ENCODE measurements at places on chromosomes 6 and 20.

GRCh38 chr6:70119218-70119835 lies 183.6 kb downstream of the COL9A1 start:
- DNase-seq: no peak

- no peak for DNase-seq
Measured at GRCh38 chr6:29760328-29760727, 37.1 kb downstream of the HLA-F start.

DNA sequence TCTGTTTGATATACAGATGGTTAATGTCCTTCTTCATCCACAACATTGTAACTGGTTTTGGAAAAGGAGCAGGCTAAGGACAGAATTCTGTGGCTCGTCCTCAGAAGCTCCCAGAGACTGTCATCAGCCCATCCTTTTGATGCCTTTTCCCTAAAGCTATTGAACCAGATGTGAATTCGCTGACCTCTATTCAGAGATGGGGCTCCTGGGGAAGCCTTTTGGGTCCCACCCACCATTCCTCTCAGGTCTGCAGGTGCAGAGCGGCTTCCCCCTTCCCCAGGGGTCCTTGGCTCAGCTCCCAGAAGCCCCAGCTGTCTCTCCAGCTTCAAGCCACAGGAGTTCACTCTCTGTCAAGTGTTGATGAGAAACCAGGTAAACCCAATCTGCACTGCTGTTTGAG lies 191.7 kb downstream of the SMOC2 start:
- no peak for DNase-seq

DNA sequence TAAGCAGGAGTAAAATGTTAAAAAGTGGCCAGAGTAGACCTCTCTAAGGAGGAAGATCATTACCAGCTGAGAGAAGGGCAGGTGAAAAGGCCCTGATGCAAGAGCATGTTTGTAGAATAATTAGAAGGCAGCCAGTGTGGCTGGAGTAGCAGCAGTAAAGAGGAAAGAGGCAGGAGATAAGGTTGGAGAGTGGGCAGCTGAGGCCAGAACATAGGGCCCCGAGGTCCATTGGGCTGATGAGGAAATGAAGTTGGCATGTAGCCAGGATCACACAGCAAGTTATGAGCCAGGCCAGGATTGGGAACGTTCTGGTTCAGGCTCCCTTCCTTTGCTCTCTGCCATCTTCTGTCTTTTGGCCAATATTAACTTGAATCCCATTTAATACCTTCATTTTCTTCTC lies 51.6 kb downstream of the RALY start:
- DNase-seq: no peak

DNA sequence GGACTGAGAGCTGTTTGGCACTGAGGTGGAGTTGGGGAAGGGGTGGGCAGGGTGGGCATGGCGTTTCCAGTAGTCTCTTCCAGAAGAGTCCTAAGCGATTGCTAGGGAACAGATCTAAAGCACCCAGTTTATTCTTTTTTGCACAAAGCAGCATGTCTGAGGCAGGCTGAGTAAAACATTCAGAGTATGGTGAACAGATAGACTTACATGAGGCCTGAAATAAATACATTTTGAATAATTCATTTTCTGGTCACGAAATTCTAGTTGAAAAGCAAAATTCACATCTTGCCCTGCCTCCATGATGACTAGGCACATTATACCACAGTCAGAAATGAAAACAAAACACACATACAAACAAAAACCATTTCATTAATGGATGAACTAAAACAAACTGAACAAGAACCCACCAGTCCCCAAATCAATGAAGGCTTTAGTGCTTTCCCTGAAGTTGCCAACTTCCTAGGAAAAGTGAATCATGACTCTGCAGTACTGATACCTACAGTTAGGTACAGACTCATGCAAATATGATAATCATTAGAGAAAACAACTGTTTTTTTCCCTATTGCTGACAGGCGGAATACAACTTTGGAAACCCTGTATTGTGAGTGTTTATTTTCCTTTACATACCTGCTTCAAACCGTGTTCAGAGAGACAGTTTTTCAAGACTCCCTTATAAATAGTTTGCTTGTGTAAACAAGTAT lies 702.9 kb upstream of the POU3F2 start:
- DNase-seq: no peak

Data from HFF-Myc (cell line).